ENCODE measurements at places on chromosomes 4 and X. TPM values are rescaled to one million over a fixed set of nuclear protein-coding genes. Genes with fewer than 3 reads are reported as not detected.

Gene HSFX1
- 0.89 TPM for total RNA-seq

Gene ADH1C
- total RNA-seq: not detected

Gene MYOZ2
- not detected for total RNA-seq

Gene CSN1S1
- total RNA-seq: not detected

Gene BANK1
- total RNA-seq: 0.06 TPM

Gene CLCN4
- not detected for total RNA-seq

Gene KCTD8
- total RNA-seq: not detected

Gene C1GALT1C1
- total RNA-seq: 24.8 TPM

Gene CTAG2
- not detected for total RNA-seq

Gene NUP54
- 52.5 TPM for total RNA-seq

Gene CDX4
- total RNA-seq: not detected

Gene SSX2
- total RNA-seq: not detected

Gene NUP62CL
- total RNA-seq: 1.9 TPM

Gene PLAC1
- total RNA-seq: not detected

Gene ANXA3
- 2.2 TPM for total RNA-seq

Gene MAN2B2
- 36.1 TPM for total RNA-seq

Gene RNF212
- total RNA-seq: 3.5 TPM

Gene TEX13B
- not detected for total RNA-seq

Gene FHDC1
- 0.07 TPM for total RNA-seq

Gene GUCY1A1
- total RNA-seq: not detected

Gene RPL39
- 1,903 TPM for total RNA-seq

Gene PRRG3
- not detected for total RNA-seq

Gene SH2D1A
- total RNA-seq: 64.4 TPM

Gene NUDT11
- total RNA-seq: 0.71 TPM

Data from activated CD4-positive, alpha-beta T cell treated with anti-CD3 and anti-CD28 coated beads, Interleukin-2, amount 10 ng/mL, durations not matched to agents 7 days and 5 days (primary cell).